Left renal cortex interstitium (tissue), 4 donors: ENCODE measurements at places on chromosomes 3 and 15. TPM values are rescaled to one million over a fixed set of nuclear protein-coding genes. Genes with fewer than 3 reads are reported as not detected.

The ECE2 gene
- not detected for polyA plus RNA-seq

The TRPM1 gene
- 0.29 TPM for polyA plus RNA-seq

The CALML4 gene
- polyA plus RNA-seq, result 34.2 TPM

The LRRFIP2 gene
- 38.8 TPM for polyA plus RNA-seq

The EXD1 gene
- polyA plus RNA-seq, result 0.16 TPM

The ANKUB1 gene
- not detected for polyA plus RNA-seq

The TMEM45A gene
- polyA plus RNA-seq, result 27.9 TPM

The POPDC2 gene
- polyA plus RNA-seq, result 4.5 TPM

The GOLGA8G gene
- 0.30 TPM for polyA plus RNA-seq

The HYKK gene
- polyA plus RNA-seq, result 8.6 TPM

The SMAD3 gene
- polyA plus RNA-seq, result 45.5 TPM

The DNAJA4 gene
- 31.3 TPM for polyA plus RNA-seq

The KNG1 gene
- polyA plus RNA-seq, result 138 TPM

The CHRM5 gene
- polyA plus RNA-seq, result 0.16 TPM

The CPEB1 gene
- 1.8 TPM for polyA plus RNA-seq

The ISG20 gene
- 1.1 TPM for polyA plus RNA-seq

The PIGZ gene
- 1.2 TPM for polyA plus RNA-seq

The ST3GAL6 gene
- 67.5 TPM for polyA plus RNA-seq

The STXBP5L gene
- 0.17 TPM for polyA plus RNA-seq

The PLSCR2 gene
- polyA plus RNA-seq, result 1.4 TPM

The SLC22A13 gene
- polyA plus RNA-seq, result 1.5 TPM

The CMTM8 gene
- 10.0 TPM for polyA plus RNA-seq

The ADPRH gene
- polyA plus RNA-seq, result 6.9 TPM

The HDC gene
- 0.35 TPM for polyA plus RNA-seq

The HRG gene
- 2.4 TPM for polyA plus RNA-seq

The PDZRN3 gene
- polyA plus RNA-seq, result 43.8 TPM

The WDR72 gene
- polyA plus RNA-seq, result 94.0 TPM

The CPNE9 gene
- not detected for polyA plus RNA-seq

The LAMB2 gene
- 362 TPM for polyA plus RNA-seq

The AMT gene
- 47.9 TPM for polyA plus RNA-seq

The NEK10 gene
- 2.2 TPM for polyA plus RNA-seq

The SENP8 gene
- polyA plus RNA-seq, result 7.6 TPM

The HYAL1 gene
- polyA plus RNA-seq, result 7.1 TPM

The AGTR1 gene
- 23.0 TPM for polyA plus RNA-seq

The ISL2 gene
- polyA plus RNA-seq, result 0.16 TPM

The USP50 gene
- polyA plus RNA-seq, result 1.5 TPM

The CCDC39 gene
- 9.2 TPM for polyA plus RNA-seq

The ALG1L2 gene
- 2.6 TPM for polyA plus RNA-seq

The CLDN18 gene
- polyA plus RNA-seq, result 3.0 TPM

The NR1I2 gene
- polyA plus RNA-seq, result 1.4 TPM

The SAMD7 gene
- polyA plus RNA-seq, result not detected

The MCTP2 gene
- 19.2 TPM for polyA plus RNA-seq

The MYLK gene
- 148 TPM for polyA plus RNA-seq

The FBLN2 gene
- polyA plus RNA-seq, result 31.9 TPM

The PLIN1 gene
- 1.5 TPM for polyA plus RNA-seq

The RASGRF1 gene
- 0.27 TPM for polyA plus RNA-seq

The KLF15 gene
- 14.2 TPM for polyA plus RNA-seq

The PSTPIP1 gene
- polyA plus RNA-seq, result 1.3 TPM
